Activated T-helper 1 cell treated with anti-CD3 and anti-CD28 coated beads, Interleukin-2, amount 50 U/mL, for 16 hours (primary cell): ENCODE measurements at places on chromosomes 12 and 14.

DNA sequence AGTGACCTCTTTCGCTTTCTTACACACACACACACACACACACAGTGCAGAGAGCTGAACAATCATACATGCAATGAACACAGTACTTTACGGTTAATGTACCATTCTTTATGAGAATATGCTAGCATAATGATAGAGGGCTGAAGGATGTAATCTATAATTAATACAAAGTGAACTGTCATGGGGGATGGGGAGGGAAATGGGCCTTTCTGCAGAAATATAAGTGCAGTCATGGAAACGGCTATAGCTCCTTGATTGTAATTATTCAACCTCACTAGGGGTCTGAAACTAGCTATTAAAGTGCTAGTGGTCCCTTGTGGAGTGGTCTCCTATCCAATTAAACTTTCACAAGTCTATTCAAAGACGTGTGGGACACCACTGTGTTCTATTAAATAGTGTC lies 443.2 kb upstream of the FOXG1 start:
- no peak for DNase-seq

DNA sequence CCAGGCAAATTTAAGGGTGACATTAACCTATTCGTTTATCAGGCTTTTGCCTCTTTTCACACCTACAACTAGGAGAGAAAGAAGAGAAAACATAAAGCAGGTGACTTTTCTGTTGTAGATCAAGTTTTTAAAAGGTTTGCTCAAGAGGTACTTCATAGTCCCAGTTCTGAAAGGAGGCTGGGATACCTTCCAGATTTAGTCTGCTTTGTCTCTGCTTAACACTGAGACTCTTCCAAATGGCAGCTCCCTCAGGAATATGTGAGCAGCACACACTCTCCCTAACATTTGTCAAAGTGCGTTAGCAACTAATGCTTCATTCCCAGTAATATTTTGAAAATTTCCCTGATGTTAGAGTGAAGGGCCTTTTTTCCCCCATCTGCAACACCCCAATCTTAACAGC lies 133.7 kb upstream of the RASSF8 start:
- no peak for DNase-seq

DNA sequence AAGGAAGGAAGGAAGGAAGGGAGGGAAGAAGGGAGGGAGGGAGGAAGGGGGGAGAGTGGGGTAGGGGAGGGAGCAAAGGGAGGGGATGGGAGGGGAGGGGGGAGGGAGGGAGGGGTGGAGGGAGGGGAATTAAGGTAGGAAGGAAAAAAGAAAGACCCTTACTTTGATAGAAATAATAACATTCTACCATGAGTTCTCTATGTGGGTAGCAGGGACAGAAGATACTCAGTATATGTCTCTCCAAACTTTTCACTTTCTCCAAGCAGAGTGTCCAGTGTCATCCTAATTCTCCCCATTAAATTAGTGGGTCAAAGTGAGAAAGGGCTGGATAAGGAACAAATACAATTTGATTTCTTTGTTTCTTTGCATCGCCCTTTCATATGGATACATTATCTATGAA lies 553.4 kb upstream of the USP15 start:
- DNase-seq: no peak

GRCh38 chr12:27396216-27396815 lies 50.2 kb upstream of the SMCO2 start:
- DNase-seq: no peak

DNA sequence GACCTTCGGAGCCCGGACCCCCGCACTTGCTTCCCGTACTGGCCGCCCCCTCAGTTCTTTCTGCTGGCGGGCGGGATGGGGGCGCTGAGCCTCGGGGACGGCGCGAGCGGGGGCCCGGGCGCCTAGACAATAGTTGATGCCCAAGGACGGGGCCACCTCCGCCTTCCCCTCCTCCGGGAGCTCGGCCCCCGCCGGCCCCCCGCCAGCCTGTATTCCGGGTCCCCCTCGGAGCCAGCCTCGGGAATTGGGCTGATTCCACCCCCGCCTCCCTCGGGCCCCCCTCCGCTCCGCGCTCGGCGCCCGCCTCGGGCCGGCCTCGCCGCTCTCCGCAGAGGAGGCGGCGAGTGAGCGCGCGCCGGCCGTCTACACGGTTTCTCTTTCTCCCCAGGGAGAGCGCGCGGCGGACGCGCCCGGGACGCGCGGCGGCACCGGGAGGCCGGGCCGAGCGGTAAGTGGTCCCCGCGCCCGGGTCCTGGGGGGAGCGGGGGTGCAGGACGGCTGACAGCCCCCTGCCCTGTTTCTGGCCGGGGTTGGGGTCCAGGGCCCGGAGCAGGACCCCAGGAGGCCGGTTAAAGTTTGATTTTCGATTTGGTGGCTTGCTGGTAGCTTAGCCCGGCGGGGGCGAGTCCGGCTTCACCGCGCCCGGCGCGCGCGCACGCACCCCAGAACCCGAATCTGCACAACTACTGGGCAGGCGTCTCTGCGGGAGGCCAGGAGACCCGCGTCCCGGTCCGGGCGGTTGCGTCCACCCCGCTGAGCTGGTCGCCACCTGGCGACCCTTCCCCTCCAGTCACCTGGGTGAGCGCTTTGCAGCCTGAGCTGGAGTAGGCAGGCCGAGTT lies 413.7 kb downstream of the PCNX1 start:
- DNase-seq: peak; percentile 50

DNA sequence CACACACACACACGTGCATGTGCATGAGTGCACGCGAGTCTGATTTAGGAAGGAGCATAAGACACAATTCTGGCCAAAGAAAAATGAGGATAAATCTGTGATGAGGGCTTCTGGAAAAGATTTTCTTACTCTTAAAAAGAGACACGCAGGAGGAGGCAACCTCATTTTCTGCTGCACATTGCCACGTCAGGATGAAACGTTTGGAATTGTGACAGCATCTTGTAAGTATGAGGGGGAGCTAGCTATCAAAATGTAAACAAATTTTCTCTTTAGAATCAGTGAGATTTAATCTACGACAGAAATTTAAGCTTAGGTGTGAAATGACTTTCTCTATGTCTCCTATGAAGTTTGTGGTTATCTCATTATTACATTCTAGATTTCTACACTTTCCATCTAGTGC lies 31.1 kb upstream of the NUBPL start:
- no peak for DNase-seq
